ENCODE measurements at places on chromosomes 1 and 21.

DNA sequence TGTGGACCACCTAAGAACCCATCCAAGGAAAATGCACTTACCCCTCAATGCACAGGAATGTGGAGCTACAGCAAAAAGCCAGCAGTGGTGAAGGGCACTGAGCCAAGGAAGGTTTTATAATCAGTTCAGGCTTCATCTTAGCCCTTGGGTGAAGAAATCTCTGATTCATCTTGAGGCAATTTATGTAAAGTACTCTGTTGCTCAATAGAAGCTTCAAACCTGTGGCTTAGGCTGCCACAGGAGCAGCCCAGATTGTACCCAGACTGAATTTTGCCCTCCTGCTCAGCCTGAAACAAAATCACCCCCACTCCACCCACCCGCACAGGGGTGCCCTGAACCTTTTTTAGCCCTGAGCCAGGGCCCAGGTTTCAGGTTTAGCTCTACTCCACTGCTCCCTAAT lies at the start of gene S100A12:
S100A12 (minus strand) TSS at position 111 of the 400 bp plus-strand sequence. CDS start 1,029 bp downstream, outside the sequence.
- DNase-seq = peak; percentile 69

DNA sequence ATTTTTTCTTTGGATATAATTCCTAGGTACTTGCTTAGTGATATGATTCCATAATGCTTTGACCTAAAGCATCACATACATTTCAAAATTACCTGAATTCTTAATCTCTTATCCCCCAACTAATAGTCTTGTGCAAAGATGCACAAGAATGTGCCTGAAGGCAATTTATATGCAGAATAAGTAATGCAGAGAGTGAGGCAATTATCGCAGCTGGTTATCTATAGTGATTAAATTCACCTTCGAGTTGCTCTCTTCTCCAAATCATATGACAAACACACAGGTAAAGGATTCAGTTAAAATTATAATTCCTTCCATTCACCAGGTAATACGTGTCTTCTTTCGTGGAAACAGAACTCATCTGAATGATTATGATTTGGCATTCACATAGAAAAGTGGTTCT lies 717.3 kb downstream of the MRPL39 start:
- DNase-seq = no peak

GRCh38 chr1:18819203-18819602 lies 40.3 kb downstream of the TAS1R2 start:
- peak; percentile 66 for DNase-seq

DNA sequence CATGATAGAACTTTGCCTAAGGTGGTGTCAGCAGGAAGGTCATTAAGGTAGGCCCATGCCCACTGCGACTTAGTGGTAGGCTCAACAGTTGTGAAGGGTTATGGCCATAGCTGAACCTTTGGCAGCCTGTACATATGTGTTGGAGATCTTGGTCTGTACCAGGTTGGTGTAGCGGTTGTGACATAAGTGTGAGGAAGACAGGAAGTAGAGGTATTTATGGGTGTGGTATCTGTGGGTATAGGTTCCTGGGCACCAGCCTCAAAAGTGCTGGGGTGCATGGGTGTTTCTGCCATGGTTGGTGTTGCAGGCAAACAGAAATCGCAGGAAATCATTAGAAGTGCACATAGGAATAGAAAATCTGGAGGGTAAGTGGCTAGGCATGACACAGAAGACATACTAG lies 18.6 kb upstream of the LRIF1 start:
- no peak for DNase-seq

- no peak for DNase-seq
These were observed 66.4 kb upstream of the STUM start for GRCh38 chr1:226482196-226482595.

DNA sequence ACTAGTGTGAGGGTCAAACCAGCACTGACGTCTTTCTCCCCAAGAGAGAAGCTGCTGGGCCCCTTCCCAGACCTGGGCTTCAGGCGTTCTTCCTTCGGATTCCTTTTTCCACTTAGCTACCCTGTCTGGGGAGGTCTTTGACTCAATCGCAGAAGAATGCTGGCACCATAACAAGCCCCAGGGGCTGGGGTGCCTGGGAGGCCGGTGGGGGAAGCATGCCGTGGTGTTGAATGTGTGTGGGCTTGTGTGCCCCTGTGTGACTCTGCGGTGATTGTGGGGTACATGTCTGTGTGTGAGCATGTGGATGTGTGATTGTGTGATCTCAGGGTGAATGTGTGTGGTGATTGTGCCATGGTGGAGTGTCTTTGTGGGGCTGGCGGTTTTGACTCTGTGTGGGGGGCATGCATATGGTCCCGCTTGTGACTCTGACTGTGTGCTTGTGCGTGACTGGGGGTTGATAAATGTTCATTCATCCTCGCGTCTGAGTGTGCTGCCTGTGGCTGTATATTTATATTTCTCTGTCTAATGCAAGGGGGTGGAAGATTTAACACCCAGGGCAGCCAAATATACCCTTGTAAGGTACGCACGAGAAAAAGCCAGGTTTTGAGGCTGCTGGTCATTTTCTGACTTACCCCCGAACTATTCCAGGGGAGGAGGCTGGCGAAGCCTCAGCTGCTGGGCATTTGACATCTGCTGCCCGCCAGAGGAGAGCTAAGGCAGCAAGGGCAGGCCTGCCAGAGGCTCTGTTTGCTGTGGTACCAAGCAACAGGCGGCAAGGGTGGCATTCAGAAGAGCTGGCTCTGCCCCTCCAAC lies 1.1 kb upstream of the SYNC start:
- DNase-seq = peak; percentile 64

- no peak for DNase-seq
These were observed 276.9 kb downstream of the SIPA1L2 start for GRCh38 chr1:232353001-232353400.

DNA sequence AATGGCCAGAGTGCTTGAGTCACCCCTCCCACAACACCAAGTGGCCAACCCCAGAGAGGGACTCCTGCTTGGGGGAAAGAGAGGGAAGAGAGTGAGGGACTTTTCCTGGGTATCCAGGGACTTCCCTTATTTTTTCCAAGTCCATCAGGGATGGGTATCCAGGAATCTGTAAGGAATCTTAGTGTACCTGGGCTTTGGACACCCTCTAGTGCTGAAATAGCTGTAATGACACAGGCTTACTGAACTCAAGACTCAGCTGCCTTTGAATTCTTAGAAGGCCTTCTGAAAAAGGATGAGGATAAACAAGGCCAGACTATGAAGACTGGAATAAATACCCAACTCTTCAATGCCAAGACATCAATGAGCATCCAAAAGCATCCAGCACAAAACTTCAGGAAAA lies 12.0 kb downstream of the TSHB start:
- no peak for DNase-seq

- DNase-seq = no peak
These were observed 194.8 kb downstream of the NFIA start for GRCh38 chr1:61277121-61277690.

- no peak for DNase-seq
These were observed 86.0 kb downstream of the SLC25A24 start for GRCh38 chr1:108114033-108114599.

- no peak for DNase-seq
These were observed 57.7 kb downstream of the SELENOF start for GRCh38 chr1:86856196-86856595.

All from spleen (tissue), 13 donors.